ENCODE measurements at places on chromosomes 3 and 15. TPM values are rescaled to one million over a fixed set of nuclear protein-coding genes. Genes with fewer than 3 reads are reported as not detected.

Gene ST6GAL1
- 3.9 TPM for total RNA-seq

Gene ARNT2
- total RNA-seq: 18.7 TPM

Gene CPN2
- total RNA-seq: not detected

Gene ADAMTS17
- total RNA-seq: 0.28 TPM

Gene LEKR1
- 0.54 TPM for total RNA-seq

Gene ADCY5
- total RNA-seq: 0.44 TPM

Gene DUOX1
- total RNA-seq: not detected

Gene CNOT10
- total RNA-seq: 31.8 TPM
